Astrocyte (in vitro differentiated cells and primary cell): ENCODE measurements at places on chromosomes 16 and 17. TPM values are rescaled to one million over a fixed set of nuclear protein-coding genes. Genes with fewer than 3 reads are reported as not detected.

The G6PC1 gene
- not detected in 2 replicates for total RNA-seq

DNA sequence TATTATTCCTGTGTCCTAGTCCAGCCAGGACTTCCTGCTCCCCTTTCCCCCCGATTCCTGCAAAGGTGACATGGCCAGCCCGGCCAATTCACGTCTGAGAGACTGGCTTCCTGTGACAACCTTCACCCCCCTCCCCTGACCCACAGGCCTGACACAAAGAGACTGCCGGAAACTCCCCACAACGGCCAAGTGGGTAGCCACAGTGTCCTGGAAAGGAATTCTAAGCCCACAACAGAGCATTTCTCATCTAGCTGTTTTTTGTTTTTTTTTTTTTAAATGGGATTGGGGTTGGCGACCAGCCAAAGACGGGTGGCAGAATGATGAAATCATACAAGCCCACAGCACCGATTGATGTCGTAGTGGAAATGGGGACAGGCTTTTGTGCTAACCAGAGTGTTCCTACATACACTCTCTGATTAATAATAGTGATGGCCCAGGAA, 2.8 kb upstream of the XAF1 start:
- peak; percentile 93 for DNase-seq
- H3K27ac ChIP-seq = peak overlapping the region; percentile 98

- H3K27me3 ChIP-seq = no peaks in the 10 kb centered on the region
- peak overlapping the region; percentile 99 for H3K27ac ChIP-seq
- peaks cover 22% of the 10 kb centered on the region for H3K4me1 ChIP-seq
- DNase-seq = peak; percentile 96
Measured at GRCh38 chr17:78862073-78863023, 21.7 kb upstream of the USP36 start.

The TBC1D28 gene
- not detected in 2 replicates for total RNA-seq

DNA sequence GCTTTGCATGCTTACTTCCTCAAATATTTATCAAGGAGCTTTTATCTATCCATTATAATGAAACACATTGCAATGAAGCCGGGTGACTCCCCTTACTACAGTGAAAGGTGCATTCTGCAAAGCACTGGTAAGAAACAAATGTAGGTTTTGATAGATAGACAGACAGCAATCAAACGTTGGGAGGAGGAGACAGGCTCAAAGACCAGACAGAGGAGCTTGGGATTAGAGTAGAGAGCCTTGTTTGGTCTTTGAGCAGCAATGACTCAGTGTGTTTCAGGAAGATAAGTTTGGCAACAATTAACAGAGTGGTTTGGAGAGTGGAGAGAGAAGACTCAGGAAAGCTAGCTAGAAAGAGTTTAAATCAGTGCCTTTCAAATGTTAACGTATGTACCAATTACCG, 68.8 kb downstream of the ZNF18 start:
- no peak overlapping the region for H3K4me3 ChIP-seq
- H3K4me1 ChIP-seq = no peaks in the 10 kb centered on the region
- no peak for DNase-seq
- H3K36me3 ChIP-seq = no peaks in the 10 kb centered on the region

The NPLOC4 gene
- 125 and 127 TPM in 2 replicates for total RNA-seq

- H3K4me1 ChIP-seq = peaks cover 41% of the 10 kb centered on the region
- H3K27ac ChIP-seq = no peak overlapping the region
- no peaks in the 10 kb centered on the region for H3K36me3 ChIP-seq
Measured at GRCh38 chr17:32491371-32492263, 4.8 kb downstream of the CDK5R1 start.

DNA sequence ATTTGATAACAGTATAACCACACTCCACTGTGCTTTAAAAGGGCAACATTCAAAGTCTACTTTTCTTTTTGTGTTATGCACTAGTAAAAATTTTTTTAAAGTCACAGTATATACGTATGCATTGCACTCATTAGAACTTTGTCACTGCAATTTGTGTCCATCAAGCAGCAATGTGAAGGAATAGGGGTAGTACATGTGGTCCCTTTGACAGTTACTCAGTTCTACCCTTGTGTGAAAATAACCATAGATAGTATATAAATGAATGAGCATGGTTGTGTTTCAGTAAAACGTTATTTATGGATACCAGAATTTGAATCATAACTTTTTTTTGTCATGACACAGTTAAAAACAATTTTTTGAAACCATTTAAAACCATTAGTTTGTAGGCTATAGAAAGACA, 30.7 kb downstream of the NFATC3 start:
- H3K27me3 ChIP-seq = no peaks in the 10 kb centered on the region
- H3K4me1 ChIP-seq = no peaks in the 10 kb centered on the region
- no peak overlapping the region for H3K27ac ChIP-seq
- no peak for DNase-seq
- no peaks in the 10 kb centered on the region for H3K36me3 ChIP-seq
- H3K4me3 ChIP-seq = no peak overlapping the region
